Left renal pelvis (tissue), 4 donors: ENCODE measurements at places on chromosomes 3 and 15. TPM values are rescaled to one million over a fixed set of nuclear protein-coding genes. Genes with fewer than 3 reads are reported as not detected.

GRCh38 chr3:196218155-196218712 lies 1.9 kb downstream of the SLC51A start:
- no peak for DNase-seq

DNA sequence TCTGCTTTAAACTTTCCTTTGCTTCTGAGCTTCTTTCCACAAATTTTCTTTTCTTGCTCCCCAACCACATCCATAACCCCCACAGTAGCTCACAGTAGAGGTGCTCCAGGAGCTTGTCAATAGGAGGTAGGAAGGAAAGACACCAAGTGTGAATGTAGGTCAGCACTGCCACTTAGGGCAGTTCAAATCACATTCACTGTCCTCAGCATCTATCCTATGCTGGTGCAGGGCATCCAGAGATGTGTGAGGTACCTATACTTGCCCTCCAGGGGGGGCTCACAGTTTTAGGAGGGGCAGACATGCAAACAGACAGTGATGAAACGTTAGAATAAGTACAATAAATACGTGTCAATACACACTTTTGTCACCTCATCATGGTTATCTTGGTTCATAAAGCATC lies 1.5 kb upstream of the SPSB4 start:
- no peak for DNase-seq

- DNase-seq: no peak
These were observed 309.4 kb upstream of the STT3B start for GRCh38 chr3:31223278-31223677.

Gene PCBP4
- polyA plus RNA-seq: 80.4 TPM

- no peak for DNase-seq
These were observed 6.0 kb upstream of the VILL start for GRCh38 chr3:37984596-37984995.

DNA sequence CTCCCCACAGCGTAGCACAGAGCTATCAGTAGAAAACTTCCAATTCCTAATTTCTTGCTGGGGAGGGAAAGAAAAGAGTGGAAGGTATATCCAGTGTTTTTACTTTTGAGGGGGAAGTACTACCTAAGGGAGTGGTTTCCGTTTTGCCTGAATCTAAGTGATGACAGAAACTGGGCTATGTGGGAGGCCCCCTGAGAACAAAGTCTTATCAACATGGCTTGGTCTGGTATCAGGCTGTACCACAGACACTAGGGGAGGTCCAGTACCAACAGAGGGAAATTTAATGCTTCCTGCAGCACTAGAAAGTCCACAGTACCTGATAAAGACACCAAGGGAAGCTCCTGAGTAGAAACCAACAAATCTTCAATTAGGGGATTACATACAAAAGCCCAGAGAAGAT lies 199.2 kb downstream of the IL5RA start:
- no peak for DNase-seq

DNA sequence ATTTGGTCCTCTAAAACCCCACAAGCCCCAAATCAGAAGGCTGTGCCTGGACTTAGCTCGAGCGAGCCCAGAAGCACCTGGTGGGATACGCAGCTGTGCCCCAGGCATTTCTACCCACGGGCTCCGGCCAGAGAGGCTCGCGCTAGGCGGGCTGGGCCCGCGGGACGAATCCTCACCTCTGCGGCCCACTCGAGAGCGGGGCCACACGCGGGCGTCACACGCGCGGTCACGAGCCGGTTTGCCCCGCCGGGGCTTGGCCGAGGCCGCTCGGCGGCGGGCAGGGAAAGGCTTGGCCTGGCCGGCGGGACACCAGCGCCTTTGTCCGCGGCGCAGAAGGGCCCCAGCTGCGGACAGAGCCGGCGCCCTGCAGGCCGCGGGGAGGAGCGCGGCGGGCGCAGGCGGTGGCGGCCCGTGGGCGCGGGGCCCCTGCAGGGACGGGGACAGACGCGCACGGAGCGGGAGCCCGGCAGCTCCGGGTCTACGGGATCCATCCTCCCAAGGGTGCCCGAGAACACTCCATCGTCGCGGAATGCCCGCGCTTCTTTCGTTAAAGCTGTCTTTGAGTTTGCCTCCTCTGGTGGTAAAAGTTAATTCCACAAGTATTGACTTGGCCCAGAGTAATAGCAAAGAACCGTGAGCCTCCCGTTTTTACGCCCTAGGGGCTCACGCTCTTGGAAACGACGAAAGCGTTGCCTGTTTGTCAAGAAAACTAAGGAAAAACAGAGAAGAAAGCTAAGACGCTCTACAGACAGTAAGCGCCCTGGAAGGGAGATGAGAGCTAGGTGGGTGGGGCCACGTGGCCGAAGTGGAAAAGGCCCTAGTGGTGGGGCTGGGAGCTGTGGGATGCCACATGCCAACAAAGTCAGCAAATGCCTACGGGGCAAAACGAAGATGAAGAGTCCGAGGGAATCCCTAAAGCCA lies 26.4 kb downstream of the TYRO3 start:
- DNase-seq: no peak

DNA sequence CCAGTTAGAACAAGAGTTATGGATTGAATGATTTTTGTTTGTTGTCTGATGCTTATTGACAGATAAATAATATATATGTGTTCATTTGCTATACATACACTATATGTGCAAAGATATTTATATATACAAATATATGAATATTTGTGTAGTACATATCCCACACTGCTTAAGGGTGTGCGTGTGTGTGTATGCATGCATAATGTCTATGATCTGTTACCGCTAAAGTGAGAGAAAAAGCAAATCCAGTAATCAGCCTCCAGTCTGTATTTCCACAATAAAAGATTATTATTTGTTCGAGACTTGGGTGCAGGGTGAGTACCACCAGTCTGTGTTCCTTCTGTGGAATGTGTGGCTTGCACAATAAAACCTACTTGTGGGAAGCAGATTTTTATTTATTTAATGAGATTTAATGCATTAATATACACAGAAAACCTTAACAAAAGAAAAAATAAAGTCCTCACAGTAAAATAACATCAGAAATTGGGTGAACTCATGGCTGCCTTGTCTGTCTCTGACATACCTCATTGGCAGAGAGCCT lies 366.0 kb upstream of the TBL1XR1 start:
- no peak for DNase-seq

GRCh38 chr3:177321819-177322218 lies 124.5 kb upstream of the TBL1XR1 start:
- DNase-seq: no peak

- no peak for DNase-seq
These were observed 17.8 kb upstream of the MORF4L1 start for GRCh38 chr15:78854833-78855372.

DNA sequence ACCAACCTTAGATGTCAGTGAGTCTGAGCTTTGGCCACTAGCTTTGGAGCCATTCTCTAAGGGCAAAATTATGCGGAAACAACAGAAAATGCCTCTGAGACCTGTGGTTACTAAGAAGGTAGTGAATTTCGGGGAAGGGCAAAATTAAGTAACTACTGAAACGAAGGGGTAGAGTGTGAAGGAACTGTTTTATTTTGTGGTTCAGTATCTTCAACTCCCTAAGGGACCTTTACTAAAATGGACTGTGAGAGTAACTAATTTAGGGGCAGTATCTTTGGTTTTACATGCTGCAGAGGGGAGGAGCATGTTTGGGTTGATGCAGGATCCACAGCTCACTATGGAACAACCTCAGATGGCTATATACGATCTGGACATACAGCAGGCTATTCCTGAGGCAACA lies 8.0 kb upstream of the ALG1L2 start:
- no peak for DNase-seq

Gene ANKRD34C
- 0.04 TPM for polyA plus RNA-seq

DNA sequence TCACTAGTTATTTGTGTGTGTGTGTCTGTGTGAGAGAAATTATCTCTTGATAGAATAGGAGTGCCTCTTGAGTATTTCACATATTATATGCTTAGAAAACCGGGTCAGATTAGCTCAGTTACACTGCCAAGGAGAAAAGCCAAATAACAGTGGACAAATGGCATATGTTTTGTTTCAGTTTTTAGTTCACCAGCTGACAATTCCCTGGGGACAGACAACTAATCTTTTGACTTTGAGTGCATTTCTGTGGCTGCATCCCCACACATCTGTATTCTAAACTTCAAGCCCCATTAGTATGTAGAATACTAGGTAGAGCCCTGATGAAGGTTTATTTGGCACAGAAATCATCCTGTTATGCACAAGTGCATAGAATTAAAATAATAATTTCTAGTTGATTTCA lies 227.7 kb upstream of the CNTN3 start:
- no peak for DNase-seq

GRCh38 chr3:186440891-186441290 lies 78.9 kb upstream of the DGKG start:
- no peak for DNase-seq

DNA sequence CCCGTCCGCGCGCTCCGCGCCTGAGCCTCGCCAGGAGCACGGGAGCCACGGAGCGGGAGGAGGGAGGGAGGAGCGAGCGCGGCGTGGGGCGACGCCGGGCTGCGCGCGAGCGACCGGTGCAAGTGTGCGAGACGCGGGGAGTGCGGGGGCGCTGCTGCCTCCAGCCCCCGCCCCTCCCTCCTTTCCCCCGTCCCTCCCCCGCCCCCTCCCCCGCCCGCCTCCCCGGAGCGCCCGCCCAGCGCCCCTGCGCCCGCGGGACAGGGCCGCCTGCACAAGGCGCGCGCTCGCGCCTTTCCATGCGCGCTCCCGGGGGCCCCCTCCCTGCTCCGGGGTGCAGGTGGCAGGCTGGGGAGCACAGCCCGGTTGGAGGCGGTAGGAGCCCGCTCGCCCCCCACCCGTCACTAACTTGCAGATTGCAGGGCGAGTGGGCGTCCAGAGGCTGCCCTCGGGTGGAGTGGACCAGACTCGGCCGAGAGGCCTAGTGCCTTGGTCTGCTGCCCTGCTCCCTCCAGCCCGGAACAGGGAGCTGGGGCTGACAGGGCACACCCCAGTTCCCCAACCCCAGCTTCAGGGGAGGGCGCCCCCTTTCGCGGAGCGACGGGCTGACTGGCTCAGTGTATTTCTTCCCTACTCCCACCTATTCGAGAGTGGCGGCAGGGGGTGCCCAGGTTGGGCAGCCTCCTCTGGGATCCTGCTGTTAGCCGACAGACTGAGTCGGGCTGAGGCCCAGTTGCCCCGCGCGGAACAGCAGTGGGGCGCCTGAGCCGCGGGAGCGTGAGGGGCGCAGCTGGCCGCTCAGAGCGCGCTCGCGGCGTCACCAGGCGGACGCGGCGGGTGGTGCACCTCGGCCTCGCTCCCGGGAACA lies at the start of gene WNT7A:
WNT7A (minus strand) TSS at position 126 of the 865 bp plus-strand sequence. CDS start 255 bp downstream, outside the sequence.
- no peak for DNase-seq

Gene ECE2
- polyA plus RNA-seq: not detected

- no peak for DNase-seq
These were observed 41.3 kb downstream of the SSR3 start for GRCh38 chr3:156513619-156514018.

DNA sequence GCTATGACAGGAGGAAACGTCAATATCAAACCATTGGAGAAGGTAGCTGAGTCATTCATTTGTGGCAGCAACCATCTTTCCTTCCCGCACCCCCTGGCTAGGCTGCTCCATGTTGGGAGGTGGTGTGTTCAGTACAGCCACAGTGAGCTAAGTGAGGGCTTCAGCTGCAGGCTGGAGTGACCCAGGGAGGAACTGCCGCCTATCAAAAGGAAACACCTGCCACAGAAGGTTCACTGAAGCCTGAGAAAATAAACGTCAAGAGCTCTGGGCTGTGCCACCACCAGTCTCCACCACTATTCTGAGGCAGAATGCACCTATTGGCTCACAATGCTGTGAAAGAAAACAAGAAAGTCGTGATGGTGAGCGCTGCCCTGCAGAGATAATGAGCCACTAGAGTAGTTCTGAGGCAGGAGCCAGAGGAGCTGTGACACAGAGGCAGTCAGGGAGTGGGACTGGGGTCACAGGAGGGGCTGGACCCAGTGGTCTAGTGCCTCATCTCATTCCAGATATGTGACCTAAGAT lies 34.8 kb upstream of the CD47 start:
- no peak for DNase-seq

DNA sequence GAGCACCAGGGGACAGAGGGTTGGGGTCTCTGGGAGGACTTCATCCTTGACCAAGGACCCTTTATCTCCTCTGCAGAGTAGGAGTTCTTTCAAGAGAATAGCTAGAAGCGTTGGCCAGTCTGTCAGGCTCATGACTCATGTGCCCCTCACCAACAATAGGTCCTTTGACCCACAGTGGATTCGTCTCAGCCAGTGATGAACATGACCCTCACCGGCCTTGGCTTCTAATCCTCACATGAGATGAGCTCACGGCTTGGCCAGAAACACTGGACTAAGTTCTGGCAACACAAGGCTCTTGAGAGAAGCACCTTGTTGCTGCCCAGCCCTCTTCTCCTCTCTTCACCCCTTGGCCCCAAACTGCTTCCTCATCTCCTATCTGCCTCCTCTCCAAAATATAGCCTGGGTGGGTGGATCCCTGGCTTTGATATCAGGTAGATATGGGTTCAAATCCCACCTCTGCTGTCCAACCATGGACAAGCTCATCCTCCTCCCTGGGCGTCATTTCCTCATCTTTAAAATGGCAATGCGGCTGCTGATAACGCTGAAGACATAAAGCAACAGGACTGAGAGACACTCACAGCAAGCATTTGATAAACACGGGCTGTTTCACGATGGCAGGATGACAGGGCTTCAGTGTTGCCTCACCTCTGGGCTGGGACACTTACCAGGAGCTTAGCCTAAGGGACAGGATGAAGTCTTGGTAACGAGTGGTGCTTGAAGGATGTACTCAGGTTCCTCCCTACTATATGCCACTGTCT lies 446.7 kb upstream of the PROK2 start:
- DNase-seq: no peak

GRCh38 chr3:118587037-118587741 lies 447.5 kb downstream of the IGSF11 start:
- DNase-seq: no peak

Gene LRRC31
- 0.17 TPM for polyA plus RNA-seq

Gene C3orf18
- 20.9 TPM for polyA plus RNA-seq

DNA sequence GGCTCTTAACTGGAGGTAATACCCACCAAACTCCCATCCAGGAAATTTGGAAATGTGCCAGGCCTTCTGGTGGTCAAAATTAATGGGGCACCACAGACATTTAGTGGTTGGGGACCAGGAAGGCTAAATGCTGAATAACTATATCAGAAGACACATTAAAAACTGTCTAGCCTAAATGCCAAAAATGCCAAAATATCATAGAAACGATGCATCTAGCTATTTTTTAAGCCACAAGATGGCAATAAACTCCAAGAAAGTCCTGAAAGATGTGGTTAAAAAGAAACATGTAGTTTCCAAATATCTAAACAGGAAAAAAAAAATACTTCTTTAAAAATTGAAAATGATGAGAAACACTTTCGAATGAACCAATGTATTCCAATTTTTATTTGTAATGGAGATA lies 19.9 kb downstream of the CCDC14 start:
- DNase-seq: no peak

DNA sequence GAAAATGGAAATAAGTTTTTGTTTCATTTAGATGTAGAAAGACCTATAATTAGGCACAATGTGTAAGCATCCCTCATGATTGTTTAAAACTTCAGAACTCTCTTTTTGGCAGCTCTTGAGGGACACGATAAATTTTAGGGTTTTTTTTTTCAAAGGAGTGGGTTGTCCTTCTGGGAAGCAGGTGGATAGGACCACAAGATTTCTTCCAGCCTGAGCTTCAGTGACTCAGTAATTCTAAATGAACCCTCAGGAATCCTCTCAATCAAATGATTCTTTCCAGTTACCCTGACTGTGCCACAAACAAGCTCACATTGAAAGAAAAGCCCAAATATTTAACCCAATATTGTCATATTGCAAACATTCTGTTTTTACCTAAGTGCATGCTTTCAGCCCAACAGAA lies 45.1 kb downstream of the COL8A1 start:
- no peak for DNase-seq

- DNase-seq: no peak
These were observed 74.8 kb upstream of the NAALADL2 start for GRCh38 chr3:174784206-174784934.

GRCh38 chr3:118765636-118766305 lies 268.9 kb downstream of the IGSF11 start:
- DNase-seq: no peak

- no peak for DNase-seq
These were observed 20.4 kb downstream of the TMOD2 start for GRCh38 chr15:51771773-51772172.
